ENCODE measurements at places on chromosomes 2 and 18. TPM values are rescaled to one million over a fixed set of nuclear protein-coding genes. Genes with fewer than 3 reads are reported as not detected.
A peak's percentile ranks its signal among the peaks of the same experiment; 100 is the strongest.

DNA sequence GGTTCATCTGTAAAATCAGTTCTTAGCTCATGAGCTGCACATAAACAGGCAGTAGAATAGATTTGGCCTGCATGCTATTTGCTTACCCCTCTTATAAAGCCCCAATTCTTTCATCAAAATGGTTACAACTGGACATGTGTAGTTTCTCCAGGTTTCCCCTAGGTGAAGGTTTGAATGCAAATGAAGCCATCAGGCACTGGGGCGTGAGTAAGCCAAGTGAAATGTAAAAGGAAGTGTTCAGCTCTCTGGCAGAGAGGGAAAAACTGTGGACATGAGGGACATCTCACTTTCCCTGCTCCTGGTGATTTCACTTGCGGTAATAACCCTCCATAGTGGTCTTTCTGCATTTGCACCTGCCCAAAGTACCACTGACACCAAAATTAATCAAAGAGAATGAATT is 1402.3 kb upstream of the LRRTM1 start:
- H3K36me3 ChIP-seq: no peaks in the 10 kb centered on the region
- no peak overlapping the region for H3K4me3 ChIP-seq
- no peak overlapping the region for H3K27ac ChIP-seq
- no peaks in the 10 kb centered on the region for H3K27me3 ChIP-seq
- no peaks in the 10 kb centered on the region for H3K4me1 ChIP-seq

DNA sequence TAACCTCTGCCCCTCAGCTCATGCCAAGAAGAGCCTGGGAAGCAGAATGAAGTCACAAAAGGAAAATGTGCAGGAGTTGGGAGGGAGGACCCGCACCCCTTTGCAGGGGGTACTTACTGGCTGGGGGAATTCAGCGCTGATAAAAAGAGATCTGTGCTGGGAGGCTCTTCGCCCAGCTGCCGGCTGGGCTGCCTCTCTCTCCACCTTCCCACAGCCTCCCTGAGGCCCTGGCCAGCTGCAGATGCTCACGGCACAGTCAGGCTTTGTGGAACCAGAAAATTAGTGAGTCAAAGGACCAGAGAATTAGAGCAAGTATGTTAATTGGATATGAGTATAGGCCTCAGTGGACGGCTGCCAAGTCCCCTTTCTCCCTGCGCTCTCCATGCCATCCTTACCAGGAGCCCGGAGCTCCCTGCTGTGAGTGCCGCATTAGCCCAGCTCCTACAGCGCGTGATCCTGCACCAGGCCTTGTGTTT is 181.7 kb upstream of the SH3BP4 start:
- H3K4me3 ChIP-seq: no peak overlapping the region
- H3K36me3 ChIP-seq: no peaks in the 10 kb centered on the region
- H3K4me1 ChIP-seq: no peaks in the 10 kb centered on the region

DNA sequence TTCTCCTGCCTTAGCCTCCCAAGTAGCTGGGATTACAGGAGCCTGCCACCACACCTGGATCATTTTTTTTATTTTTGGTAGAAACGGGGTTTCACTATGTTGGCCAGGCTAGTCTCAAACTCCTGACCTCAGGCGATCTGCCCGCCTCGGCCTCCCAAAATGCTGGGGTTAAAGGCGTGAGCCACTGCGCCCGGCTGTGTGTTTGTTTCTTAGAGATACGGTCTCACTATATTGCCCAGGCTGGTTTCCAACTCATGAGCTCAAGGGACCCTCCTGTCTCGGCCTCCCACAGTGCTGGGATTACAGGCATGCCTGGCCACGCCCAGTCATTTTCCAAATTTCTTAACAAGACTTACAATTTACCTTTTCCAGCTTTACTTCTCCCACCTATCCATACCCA is 940 bp upstream of the MRPL19 start:
- no peak overlapping the region for H3K4me3 ChIP-seq
- peaks cover 3% of the 10 kb centered on the region for H3K36me3 ChIP-seq
- no peaks in the 10 kb centered on the region for H3K27me3 ChIP-seq

- H3K36me3 ChIP-seq: no peaks in the 10 kb centered on the region
- peaks cover 2% of the 10 kb centered on the region for H3K4me1 ChIP-seq
- DNase-seq: peak; percentile 92
- no peaks in the 10 kb centered on the region for H3K27me3 ChIP-seq
Measured at GRCh38 chr2:105454801-105455485, 56.1 kb upstream of the FHL2 start.

GRCh38 chr18:2654169-2654927 is 1.2 kb upstream of the SMCHD1 start:
- peak overlapping the region; percentile 94 for H3K27ac ChIP-seq
- no peak for DNase-seq
- H3K27me3 ChIP-seq: no peaks in the 10 kb centered on the region
- peak overlapping the region; percentile 73 for H3K4me3 ChIP-seq
- H3K36me3 ChIP-seq: no peaks in the 10 kb centered on the region

GRCh38 chr18:48290162-48290926 is 118.8 kb downstream of the ZBTB7C start:
- no peaks in the 10 kb centered on the region for H3K27me3 ChIP-seq
- no peak overlapping the region for H3K4me3 ChIP-seq
- no peak overlapping the region for H3K27ac ChIP-seq
- H3K4me1 ChIP-seq: no peaks in the 10 kb centered on the region
- DNase-seq: no peak

Gene RESP18
- total RNA-seq: not detected

Measured in kidney (tissue), 22 donors.